Suppressor macrophage treated with lipopolysaccharide for 1 hour (primary cell): ENCODE measurements at places on chromosomes 3 and 15.

- DNase-seq = no peak
Observed at GRCh38 chr15:35680951-35681350, 135.0 kb upstream of the DPH6 start.

DNA sequence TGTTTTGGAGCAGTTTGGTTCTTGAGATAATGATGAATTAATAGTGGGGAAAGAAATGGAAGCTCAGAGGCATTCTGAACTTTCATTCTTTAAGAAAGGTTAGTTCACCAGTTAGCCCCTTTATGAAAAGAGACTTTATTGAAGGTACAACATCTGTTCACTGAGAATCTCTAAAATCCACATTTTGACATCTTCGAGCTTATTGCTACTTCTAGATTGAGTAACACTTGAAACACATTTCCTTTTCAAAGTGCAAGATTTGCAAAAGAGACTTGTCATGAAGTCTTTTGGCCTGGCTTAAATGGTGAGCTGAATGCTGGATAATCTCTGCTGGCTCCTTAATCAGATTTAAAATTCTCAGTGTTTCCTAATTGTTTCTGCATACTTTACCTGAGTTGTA lies 42.3 kb downstream of the RAB8B start:
- peak; percentile 64 for DNase-seq

DNA sequence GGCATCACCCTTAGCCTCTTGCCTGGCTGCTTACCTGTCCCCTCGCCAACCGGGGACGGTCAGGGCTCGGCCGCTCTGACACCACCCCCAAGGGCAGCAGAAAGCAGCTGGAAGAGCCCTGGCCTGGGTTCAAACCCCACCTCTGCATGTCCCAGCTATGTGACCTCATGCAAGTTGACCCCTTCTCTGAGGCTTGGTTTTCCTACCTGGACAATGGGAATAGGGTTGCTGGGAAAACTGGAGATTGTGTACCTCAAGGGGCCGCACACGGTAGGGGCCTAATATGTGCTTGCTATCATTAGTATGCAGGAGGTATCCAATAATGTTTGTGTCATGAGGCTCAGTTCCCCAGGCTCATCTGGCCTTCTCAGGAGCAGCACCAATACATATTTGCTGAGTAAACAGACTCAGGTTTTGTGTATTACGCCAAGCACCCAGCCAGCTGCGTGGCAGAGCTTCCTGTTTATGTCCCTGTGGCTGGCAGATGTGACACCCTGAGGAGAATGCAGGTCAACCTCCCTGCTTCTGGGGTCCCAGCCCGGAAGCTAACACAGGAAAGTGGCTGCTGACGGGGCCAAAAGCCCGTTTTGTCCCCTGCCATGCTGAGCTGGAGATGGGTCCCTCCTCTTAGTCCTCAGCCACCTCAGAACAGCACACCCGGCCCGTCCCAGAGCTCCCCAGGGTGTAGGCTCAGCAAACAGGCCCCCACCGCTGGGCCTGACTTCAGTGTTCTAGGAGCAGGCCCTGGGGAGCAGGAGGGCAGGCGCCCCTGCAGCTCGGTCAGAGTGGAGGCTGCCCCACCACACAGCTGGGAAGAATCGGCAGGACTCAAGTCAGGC lies 29.7 kb downstream of the PLXND1 start:
- peak; percentile 44 for DNase-seq

GRCh38 chr3:16294844-16295243 lies 29.8 kb downstream of the OXNAD1 start:
- DNase-seq = no peak
